ENCODE measurements at places on chromosomes 7 and 10. TPM values are rescaled to one million over a fixed set of nuclear protein-coding genes. Genes with fewer than 3 reads are reported as not detected.

The FGFR2 gene
- 0.44 TPM for total RNA-seq

The FOXI2 gene
- total RNA-seq, result not detected

The IFIT5 gene
- total RNA-seq, result 30.1 TPM

The EPO gene
- total RNA-seq, result not detected

The OR6V1 gene
- not detected for total RNA-seq

The OR2A42 gene
- not detected for total RNA-seq

The DDC gene
- not detected for total RNA-seq

The TLX1 gene
- not detected for total RNA-seq

The WEE2 gene
- total RNA-seq, result not detected

All from uterine smooth muscle cell (primary cell).